SK-N-SH (cell line): ENCODE measurements at places on chromosomes 7 and 10. TPM values are rescaled to one million over a fixed set of nuclear protein-coding genes. Genes with fewer than 3 reads are reported as not detected.

ZNF804B gene
- not detected in 2 replicates for polyA plus RNA-seq

SFTPA1 gene
- polyA plus RNA-seq: not detected in 2 replicates

DPYSL4 gene
- 19.4 and 21.8 TPM in 2 replicates for polyA plus RNA-seq

CTBP2 gene
- 51.5 and 69.7 TPM in 2 replicates for polyA plus RNA-seq

LBX1 gene
- not detected in 2 replicates for polyA plus RNA-seq

DRGX gene
- 0.11 TPM in 1 of 2 replicates, not detected in the other for polyA plus RNA-seq

FAM241B gene
- 16.0 and 19.2 TPM in 2 replicates for polyA plus RNA-seq

SLC26A4 gene
- polyA plus RNA-seq: 0.61 and 0.78 TPM in 2 replicates

C10orf62 gene
- polyA plus RNA-seq: 0.07 and 0.19 TPM in 2 replicates

LIPM gene
- polyA plus RNA-seq: not detected in 2 replicates

EBF3 gene
- polyA plus RNA-seq: not detected in 2 replicates

OR2A1 gene
- polyA plus RNA-seq: not detected in 2 replicates

RPEL1 gene
- polyA plus RNA-seq: 0.08 TPM in 1 of 2 replicates, not detected in the other

ECD gene
- 21.4 and 30.9 TPM in 2 replicates for polyA plus RNA-seq

PNLIPRP1 gene
- polyA plus RNA-seq: not detected in 2 replicates

ANKRD2 gene
- polyA plus RNA-seq: 0.72 and 0.99 TPM in 2 replicates

ZNF716 gene
- not detected in 2 replicates for polyA plus RNA-seq

DNAJC30 gene
- 10.6 and 11.0 TPM in 2 replicates for polyA plus RNA-seq

SNX10 gene
- polyA plus RNA-seq: 0.02 and 0.13 TPM in 2 replicates

CUZD1 gene
- 0.89 and 1.5 TPM in 2 replicates for polyA plus RNA-seq

ITGB1 gene
- 666 and 846 TPM in 2 replicates for polyA plus RNA-seq

CDC14C gene
- polyA plus RNA-seq: not detected in 2 replicates

PLAC9 gene
- 0.21 TPM in 1 of 2 replicates, not detected in the other for polyA plus RNA-seq

LRGUK gene
- 1.5 TPM in 2 replicates for polyA plus RNA-seq

ITGB8 gene
- 0.62 and 0.99 TPM in 2 replicates for polyA plus RNA-seq

CYP2C19 gene
- polyA plus RNA-seq: not detected in 2 replicates

CALCR gene
- polyA plus RNA-seq: 0.06 and 0.12 TPM in 2 replicates

ABCA13 gene
- polyA plus RNA-seq: not detected in 2 replicates

DKK1 gene
- 225 and 372 TPM in 2 replicates for polyA plus RNA-seq

FAM131B gene
- 43.6 and 50.1 TPM in 2 replicates for polyA plus RNA-seq

KIF20B gene
- polyA plus RNA-seq: 1.5 and 2.0 TPM in 2 replicates

DYNC1I1 gene
- polyA plus RNA-seq: 0.05 and 0.21 TPM in 2 replicates

XRCC2 gene
- polyA plus RNA-seq: 3.1 and 3.4 TPM in 2 replicates

CYP3A5 gene
- polyA plus RNA-seq: 0.25 and 0.31 TPM in 2 replicates

FRAT2 gene
- polyA plus RNA-seq: 2.3 and 2.4 TPM in 2 replicates

PRTFDC1 gene
- polyA plus RNA-seq: 6.6 and 8.1 TPM in 2 replicates

PVRIG gene
- not detected in 2 replicates for polyA plus RNA-seq

SKIDA1 gene
- polyA plus RNA-seq: 0.38 and 0.47 TPM in 2 replicates

AQP1 gene
- polyA plus RNA-seq: 1.7 and 2.4 TPM in 2 replicates

PIP4K2A gene
- polyA plus RNA-seq: 10.8 and 10.9 TPM in 2 replicates

HMX3 gene
- not detected in 2 replicates for polyA plus RNA-seq

CACNB2 gene
- 0.74 and 0.75 TPM in 2 replicates for polyA plus RNA-seq
